GM12864 (cell line): ENCODE measurements at places on chromosomes 2 and 18.

DNA sequence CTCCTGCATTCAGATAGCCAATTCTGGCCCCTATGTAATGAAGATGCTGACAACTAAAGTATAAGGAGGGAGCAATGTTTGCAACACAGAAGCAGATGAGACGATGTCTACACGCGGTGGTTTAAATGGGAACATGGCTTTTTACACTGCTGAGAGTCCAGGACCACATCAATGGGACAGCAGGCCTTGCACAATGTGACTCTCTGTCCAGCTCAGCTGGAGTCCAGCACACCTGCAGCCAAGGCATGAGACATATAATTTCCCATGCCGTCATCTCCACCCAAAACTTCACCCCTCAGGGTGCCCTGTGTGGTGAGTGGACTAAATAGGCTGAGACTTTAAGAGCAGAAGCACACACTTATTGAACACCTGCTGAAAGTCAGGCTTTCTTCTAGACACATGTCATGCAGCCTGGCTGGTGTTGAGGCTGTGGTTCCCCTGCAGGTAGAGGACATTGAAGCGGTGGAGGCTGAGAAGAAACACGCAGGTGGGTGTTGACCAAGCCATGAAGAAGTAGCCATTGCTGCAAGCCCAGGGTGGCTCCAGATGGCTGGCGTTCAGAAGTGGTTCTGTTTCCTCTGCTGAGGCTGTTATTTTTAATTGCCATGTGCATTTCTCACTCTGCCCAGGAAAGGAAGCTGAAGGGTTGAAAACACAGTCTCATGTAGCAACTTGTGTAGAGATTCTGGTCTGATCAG is 345.6 kb downstream of the MYCN start:
- DNase-seq = no peak

GRCh38 chr2:18104595-18105224 is 226.2 kb downstream of the KCNS3 start:
- no peak for DNase-seq

DNA sequence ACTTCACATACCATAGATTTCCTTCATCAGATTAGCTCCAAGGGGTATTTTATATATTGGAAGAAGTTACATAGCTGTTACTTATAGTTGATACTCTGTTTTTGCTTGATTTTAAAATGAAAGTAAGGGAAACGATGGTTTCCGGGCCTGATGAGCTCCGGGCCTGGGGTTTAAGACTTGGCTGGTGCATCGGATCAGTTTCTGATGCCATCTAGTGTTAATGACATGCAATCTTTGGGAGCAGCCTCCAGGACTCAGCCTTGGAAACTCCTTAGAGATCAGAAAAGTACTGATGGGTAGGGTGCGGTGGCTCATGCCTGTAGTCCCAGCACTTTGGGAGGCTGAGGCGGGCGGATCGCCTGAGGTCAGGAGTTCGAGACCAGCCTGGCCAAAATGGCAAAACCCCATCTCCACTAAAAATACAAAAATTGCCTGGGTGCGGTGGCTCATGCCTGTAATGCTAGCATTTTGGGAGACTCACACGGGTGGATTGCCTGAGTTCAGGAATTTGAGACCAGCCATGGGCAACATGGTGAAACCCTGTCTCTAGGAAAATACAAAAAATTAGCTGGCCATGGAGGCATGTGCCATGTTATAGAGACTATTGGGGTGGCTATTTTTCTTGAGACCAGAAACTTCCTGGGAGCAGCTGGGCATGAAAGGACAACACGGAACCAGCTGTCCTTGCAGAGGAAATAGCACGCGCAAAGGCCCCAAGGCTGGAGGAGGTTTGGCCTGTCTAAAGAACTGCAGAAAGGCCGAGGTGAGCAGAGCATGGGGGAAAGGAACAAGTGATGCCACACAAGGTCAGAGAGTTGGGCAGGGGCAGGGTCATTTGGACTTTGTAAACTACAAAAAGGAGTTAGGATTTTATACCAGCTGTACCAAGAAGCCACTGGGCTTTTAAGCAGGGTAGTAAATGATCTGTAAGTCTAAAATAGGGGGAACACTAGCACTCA is 46.9 kb upstream of the CNOT11 start:
- DNase-seq = no peak

DNA sequence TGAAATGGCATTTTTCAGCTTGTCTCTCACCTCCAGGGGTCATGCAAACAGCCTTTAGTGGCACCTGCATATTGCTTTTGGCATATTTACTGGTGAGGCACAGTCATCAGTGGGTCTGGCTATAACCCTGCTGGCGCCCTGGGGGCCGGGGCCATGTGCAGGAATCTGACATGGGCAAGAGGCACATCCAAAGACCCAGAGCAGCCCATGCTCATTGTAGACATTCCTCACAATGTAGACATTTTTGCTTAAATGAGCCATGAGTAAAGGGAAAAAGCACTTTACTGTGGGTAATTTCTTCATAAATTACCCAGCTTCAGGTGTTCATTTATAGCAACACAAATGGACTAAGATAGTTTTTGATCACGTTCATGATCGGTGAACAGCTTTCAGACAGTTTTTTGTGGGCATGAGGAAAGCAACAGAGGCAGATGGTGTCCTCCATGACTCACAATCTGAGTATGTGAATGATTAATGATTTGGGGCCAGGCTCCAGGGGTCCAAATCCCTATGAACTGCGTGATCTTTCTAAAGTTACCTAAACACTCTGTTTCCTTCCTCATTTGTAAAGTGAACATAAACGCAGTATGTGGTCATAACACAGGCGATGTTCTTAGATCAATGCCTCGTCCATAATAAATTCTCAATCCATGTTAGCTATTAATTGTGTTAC is 85.8 kb downstream of the LIPG start:
- DNase-seq = no peak

DNA sequence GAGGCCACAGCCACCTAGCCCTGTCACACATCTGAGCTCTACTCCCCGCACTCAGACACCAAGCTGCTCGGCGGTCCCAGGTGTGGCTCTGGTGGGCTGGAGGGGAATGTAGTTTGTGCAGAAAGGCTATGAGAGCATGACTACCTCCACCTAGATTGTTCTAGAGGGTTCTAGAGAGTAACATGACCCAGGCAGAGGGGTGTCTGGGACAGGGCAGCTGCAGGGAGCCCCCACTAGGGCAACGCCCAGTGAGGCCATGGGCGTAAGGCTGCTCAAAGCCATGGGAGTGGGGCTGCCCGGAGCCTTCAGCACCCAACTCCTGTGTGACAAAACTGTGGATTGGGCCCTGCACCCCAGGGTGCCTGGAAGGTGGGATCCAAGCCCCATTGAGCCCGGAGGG is 511.4 kb upstream of the MYT1L start:
- no peak for DNase-seq
